ENCODE measurements at places on chromosomes 2 and 18.

- DNase-seq: no peak
Observed at GRCh38 chr18:57212678-57213077, 65.8 kb downstream of the BOD1L2 start.

- no peak for DNase-seq
Observed at GRCh38 chr2:28378679-28379584, 13.7 kb upstream of the FOSL2 start.

DNA sequence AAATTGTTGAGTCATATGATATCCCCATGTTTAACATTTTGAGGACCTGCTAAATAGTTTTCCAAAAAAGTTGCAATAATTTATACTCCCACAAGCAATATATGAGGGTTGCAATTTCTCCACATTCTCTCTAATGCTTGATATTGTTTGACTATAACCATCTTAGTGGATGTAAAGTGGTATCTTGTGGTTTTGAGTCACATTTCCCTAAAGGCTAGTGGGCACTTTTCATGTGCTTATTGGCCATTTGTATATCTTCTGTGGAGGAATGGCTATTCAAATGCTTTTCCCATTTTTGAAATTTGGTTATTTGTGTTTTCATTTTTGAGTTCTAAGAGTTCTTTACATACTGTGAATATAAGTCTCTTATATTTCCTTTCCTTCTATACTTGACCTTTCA is 82.7 kb downstream of the SCG2 start:
- no peak for DNase-seq

- no peak for DNase-seq
Observed at GRCh38 chr2:175815537-175815936, 186.5 kb downstream of the LNPK start.

GRCh38 chr18:62066102-62066818 is 120.6 kb downstream of the PIGN start:
- DNase-seq: no peak

GRCh38 chr2:200300638-200301314 is 5.7 kb upstream of the SPATS2L start:
- DNase-seq: no peak

GRCh38 chr2:152046940-152047339 is 51.9 kb downstream of the CACNB4 start:
- no peak for DNase-seq
